ENCODE measurements at places on chromosomes 5 and 9. TPM values are rescaled to one million over a fixed set of nuclear protein-coding genes. Genes with fewer than 3 reads are reported as not detected.

Gene IGFBPL1
- total RNA-seq, result 31.7 TPM

Gene RAB3C
- total RNA-seq, result 33.9 TPM

Gene SGCD
- total RNA-seq, result 3.0 TPM

Gene SLC24A2
- 7.6 TPM for total RNA-seq

Gene OR1Q1
- total RNA-seq, result not detected

Gene ZDHHC11B
- total RNA-seq, result 3.9 TPM

Gene ENTPD8
- not detected for total RNA-seq

Gene KIF4B
- 0.25 TPM for total RNA-seq

Gene PCDHGA1
- 3.2 TPM for total RNA-seq

Gene PPP2R2B
- 91.0 TPM for total RNA-seq

Gene PCDHB13
- total RNA-seq, result 10.6 TPM

Gene WWC1
- 60.5 TPM for total RNA-seq

Gene BTNL8
- total RNA-seq, result under 0.01 TPM

Gene ELOVL7
- total RNA-seq, result 3.9 TPM

Gene PKD2L2
- total RNA-seq, result under 0.01 TPM

Gene PRRX2
- 0.25 TPM for total RNA-seq

Gene SLC6A7
- 1.5 TPM for total RNA-seq

Gene GPX3
- 29.7 TPM for total RNA-seq

Gene HNRNPH1
- total RNA-seq, result 448 TPM

Gene HSDL2
- 19.4 TPM for total RNA-seq
